Fibroblast of pulmonary artery (primary cell): ENCODE measurements at places on chromosomes 7 and 10.

DNA sequence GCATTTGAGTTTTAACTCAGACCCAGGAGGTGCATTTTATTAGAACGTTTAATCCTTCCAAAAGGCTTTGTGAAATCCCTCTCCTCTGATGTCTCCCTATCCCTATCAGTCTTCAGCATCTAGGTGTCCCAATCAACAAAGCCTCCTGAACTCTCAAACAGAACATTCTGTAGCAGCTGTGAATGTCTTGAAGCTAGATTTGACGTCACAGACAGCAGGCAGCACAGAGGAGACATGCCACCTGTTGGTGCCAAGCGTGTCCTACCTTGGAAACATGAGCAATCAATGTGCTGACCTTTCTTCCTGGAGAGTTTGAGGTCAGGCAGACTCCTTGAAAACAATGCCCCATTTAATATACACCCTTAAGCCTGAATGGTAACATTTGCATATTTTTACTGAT is 125.5 kb downstream of the RNLS start:
- DNase-seq = no peak

- DNase-seq = no peak
These were observed 167.9 kb upstream of the ZMIZ1 start for GRCh38 chr10:78900715-78901430.

GRCh38 chr10:95553674-95554073 is 7.5 kb downstream of the SORBS1 start:
- no peak for DNase-seq

DNA sequence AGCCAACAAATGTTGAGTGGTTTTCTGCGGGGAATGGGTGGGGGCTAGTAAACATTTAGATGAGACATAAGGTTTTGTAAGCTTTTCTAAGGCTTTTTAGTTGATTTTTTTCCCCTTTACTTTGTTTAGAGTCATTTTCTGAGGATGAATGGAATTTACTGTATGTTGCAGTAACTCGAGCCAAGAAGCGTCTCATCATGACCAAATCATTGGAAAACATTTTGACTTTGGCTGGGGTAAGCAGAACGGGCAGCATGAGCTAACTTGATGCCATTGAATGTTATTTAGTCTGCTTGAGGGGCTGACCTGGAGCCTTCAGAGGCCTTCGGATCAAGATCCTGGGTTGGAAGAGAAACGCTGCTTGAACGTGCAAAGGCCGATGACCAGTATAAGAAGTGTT is 37.3 kb downstream of the FBH1 start:
- peak; percentile 31 for DNase-seq

DNA sequence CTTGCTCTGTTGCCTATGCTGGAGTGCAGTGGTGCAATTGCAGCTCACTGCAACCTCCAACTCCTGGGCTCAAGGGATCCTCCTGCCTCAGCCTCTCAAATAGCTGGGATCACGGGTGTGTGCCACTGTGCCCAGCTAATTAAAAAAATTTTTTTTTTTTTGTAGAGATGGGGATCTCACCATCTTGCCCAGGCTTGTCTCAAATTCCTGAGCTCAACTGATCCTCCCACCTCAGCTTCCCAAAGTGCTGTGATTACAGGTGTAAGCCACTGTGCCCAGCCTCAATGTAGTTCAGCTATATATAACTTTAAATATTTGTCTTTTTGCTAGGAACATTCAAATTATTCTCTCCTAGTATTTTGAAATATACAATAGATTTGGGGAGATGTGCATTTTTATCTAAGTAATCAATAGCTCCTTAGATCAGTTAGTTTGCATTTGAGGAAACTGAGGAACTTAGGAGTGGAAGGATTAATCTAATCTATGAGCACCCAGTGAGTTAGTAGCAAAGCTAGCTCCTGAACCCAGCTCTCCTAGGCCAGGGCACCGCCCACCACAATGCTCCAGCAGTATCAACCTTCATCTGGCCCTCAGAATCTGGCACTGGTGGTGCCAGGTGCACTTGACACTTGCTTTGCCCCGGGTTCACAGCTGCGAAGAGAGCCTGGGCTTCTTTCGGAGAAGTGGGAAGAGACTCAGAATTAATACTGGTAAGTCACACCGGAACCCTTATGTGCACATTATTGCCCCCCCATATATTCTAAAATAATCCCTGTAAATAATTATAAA is 5.9 kb upstream of the LRMDA start:
- no peak for DNase-seq

DNA sequence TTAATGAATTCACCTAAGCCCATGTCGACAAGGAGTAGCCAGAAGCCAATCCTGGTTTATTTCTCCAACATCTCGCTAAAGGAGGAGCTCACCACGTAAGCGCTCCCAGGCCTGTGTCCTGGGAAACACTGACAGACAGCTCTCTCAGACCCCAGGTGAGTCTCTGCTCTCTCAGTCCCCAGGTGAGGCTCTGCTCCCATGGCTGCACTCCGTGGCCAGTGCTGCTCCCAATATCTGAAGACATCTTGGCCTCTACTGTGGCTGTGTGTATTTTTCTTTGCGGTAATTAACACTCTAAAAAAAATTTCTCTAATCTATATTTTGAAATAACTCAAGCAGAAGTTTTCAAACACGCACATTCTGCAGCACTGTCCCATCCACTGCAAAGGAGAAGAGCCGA is 564.5 kb downstream of the PTPRN2 start:
- no peak for DNase-seq

DNA sequence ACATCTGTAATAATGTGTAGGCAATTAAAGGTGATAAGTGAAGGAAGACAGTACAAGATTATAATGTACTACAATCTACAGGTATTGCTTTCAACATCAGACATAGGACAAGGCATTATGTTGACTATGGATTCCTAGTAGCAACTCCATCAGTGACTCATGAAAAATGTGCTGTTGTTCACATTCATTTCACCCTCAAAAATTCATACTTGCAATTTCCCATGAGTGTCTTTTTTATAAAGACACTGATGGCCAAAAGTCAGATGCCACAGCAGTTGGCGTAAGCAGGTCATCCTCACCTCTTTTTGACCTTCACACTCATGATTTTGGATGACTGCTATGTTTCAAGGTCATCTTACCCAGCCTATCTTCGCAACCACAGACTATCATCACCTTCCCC is 100.0 kb upstream of the AMPH start:
- DNase-seq = peak; percentile 30
